Epithelial cell of prostate (primary cell): ENCODE measurements at places on chromosomes 6 and 20.

DNA sequence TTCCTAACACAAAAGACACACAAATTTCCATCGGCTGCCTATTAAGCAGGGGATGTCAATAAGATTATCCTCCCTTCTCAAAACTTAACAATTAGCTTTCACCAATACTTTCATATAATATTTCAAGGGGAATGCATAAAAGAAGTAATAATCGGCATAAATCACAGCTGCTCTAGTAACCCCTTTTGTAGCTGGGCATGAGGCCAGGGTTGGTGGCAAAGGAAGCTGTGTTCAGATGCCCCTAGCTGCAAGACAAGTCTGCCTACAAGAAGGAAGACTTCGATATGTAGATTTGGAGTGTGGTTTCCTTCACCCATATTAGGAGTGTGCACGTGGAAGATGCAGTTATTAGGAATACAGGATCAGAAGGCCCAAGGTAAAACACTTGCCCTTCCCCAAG is 156.9 kb upstream of the SSTR4 start:
- no peak for DNase-seq

DNA sequence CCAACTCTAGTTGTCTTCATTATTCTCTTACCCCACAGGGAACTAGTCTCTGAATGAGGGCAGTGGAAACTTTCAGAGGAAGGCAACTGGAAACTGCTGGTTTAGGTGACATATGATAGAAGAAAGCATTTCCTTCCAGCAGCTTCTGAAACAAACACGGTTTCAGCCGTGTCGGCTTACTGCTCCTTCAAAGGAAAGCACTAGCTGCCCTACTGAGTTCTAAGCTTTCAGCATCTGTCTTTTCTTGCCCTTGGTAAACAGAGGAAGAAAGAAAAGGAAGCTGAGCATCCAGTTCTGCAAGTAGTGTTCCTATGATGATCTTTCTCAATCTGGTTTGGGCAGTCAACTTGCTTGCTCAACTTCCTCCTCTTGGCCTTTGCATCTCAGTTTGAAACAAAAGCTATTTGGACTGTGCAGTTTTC is 117.5 kb upstream of the CEP85L start:
- DNase-seq = peak; percentile 64

DNA sequence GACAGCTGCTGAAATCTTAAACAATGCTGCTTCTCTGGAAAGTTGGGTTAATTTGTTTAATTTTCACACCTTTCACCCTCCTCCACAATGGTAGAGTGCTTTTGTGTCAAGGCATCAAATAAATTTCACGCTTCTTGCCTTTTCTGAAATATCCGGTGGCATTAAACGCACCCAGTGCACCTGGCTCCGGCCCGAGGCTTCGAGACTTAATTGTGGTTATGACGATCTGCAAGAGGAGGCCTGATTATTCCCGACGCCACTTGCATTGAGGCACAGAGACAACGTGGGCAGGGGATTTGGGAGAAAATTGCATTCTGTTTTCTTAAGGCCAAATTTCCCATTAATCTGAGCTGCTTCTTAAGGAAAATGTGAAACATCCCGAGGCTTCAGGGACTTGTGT is 152.2 kb downstream of the CDH4 start:
- no peak for DNase-seq

- no peak for DNase-seq
These were observed 328.5 kb downstream of the CDH26 start for GRCh38 chr20:60286764-60287163.

DNA sequence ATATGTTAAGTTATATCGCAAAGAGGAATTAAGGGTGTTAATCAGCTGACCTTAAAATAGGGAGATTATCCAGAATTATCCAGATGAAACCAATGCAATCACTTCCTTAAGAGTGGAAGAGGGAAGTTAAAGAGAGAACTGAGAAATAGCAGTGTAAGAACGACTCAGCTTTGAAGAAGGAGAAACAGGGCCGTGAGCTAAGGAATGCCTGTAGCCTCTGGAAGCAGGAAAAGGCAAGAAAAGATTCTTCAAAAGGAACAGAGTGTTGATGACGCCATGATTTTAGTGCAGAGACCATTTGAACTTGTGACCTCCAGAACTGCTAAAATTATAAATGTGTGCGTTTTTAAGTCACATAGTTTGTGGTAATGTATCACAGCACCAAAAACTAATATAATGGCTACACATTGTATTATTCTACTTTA is 32.7 kb downstream of the ILRUN start:
- no peak for DNase-seq

GRCh38 chr6:131683479-131683878 is 17.7 kb downstream of the OR2A4 start:
- no peak for DNase-seq

- DNase-seq = no peak
These were observed 16.8 kb downstream of the MRS2 start for GRCh38 chr6:24419526-24419925.

DNA sequence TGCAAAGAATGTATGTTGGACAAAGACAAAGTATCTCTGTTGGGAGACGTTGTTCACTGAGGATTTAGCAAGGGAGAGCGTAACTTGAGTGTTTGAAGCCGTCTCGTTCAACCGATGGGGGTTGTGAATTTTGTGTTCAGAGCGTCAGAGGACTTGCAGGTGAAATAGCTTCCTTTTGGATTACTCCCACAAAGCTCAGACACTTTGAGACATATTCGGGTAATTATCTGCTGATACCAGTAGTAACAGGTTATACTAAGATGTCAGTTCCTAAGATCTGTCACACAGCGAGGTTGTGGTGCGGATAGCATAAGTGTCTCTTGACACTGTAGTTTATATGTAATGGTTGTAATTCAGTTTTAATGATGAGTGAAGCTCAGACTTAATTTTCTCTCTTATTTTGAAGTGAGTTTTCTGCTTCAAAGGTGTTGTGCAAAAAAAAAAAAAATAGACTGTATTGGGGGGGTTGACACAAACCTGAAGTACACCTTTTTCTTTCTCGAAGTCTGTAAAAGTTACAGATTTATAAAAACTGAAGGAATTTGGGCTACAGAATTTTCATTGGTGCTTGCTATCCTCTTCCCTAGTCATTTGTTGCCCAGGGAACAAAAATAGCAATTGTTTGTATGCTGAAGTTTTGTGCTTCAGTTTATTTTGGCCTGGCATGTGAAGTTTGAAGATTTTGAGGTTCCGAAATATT is 1.7 kb downstream of the ASXL1 start:
- no peak for DNase-seq

DNA sequence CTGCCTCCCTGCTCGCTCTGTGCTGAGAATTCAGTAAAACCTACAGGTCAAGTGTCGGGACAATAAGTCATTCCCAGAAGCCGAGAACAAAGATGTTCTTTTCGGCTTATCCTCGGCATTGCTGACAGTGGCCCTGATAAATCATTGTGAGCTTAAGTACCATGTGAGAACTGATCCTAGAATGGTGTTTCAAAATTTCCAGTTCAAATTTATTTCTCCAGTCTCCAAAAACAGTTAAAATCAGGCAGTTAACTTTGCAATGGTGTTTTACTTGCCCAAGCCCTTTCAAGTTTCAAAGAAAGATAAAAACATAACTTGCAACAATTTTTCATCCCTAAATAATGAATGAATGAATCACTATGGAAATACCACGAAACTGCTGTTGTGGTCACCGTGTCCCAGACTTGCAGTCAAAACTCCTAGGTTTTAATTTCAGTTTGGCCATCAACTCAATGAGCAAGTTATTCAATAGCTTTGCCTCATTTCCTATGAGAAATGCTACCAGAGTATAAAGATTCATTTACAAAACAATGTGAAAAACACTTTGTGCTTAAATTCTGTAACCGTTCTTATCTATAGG is 4.3 kb downstream of the ATP5F1E start:
- DNase-seq = no peak

GRCh38 chr20:17836303-17836861 is 132.2 kb downstream of the SNX5 start:
- DNase-seq = no peak

DNA sequence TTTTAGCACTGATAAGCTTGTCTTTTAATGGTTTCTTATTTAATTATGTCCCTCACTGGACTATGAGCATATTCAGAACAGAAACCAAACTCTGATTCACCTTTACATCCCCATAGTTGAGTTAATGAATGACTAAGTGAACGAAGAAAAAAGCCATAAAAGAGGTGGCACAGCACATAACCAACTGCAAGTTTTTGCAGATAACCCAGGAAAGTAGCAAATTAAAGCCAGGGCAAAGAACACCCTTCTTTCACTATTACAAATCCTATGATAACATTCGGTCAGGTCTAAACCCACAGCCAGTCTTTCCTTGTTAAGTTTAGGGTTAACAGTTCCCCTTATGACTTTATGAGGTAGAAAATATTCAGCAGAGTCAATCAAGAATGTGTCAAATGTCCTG is 102.7 kb downstream of the RIN2 start:
- no peak for DNase-seq

- no peak for DNase-seq
These were observed 66.6 kb upstream of the ADGRF4 start for GRCh38 chr6:47631797-47632196.

DNA sequence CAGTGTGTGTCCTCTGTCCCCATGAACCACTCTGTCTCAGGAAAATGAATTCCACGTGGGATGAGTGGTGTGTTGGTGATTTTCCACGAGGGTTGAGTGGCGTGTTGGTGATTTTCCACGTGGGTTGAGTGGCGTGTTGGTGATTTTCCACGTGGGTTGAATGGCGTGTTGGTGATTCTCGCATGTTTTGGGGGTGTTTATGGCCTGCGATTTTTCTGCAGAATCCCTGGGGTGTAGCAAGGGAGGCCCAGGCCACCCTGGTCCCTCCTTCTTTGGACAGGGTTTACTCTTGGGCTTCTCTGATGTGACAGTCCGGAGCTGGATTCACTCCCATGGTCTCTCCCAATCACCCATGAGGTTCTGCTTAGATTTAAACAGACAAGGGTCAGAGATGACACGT is 90.6 kb upstream of the FRMD1 start:
- no peak for DNase-seq

GRCh38 chr20:57244221-57244585 is 22.2 kb downstream of the BMP7 start:
- no peak for DNase-seq

DNA sequence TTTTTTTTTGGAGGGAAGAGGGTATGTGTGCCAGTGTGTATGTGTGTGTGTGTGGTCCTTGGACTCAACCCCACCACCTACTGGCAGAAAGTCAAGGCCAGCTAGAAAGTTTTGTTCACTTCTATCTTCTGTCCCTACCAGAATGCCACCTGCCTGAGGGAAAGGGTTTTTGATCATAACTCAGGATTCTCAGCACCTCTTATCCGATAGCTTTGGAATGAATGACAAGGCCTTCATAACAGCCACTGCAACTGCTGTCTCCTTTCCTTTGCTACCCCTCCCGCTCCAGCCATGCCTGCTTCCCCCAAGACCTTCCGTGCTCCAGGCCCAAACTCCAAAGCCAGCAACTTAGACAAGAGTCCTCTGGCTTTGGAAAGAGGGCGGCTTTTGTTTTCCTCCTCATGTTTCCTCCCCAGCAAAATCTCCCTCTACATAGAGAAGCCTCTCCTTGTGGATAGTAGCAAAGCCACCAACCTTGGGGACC is 18.7 kb downstream of the BTN3A1 start:
- DNase-seq = no peak

DNA sequence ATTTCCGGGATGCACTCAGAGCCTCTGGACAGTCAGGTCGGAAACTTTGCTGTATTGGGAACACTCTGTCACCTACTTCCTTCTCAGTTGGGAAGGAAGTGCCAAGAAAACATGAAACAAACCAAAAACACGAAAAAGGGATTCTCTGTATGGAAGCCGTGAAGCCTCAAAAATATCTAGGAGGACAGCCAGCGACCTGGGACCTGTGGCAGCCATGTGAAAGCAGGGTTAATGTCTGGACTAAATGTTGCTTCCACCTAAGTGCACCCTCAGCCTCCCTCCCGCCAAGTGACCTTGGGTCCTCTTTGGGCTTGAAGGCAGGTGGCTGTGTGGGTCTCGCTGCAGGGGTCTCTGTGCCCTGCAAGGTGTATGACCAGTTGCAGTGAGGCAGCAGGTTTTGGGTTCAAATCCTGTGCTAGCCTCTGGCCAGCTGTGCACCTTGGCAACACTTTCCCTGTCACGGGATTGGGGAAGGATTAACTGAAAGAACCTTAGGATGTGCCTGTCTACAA is 851 bp downstream of the MAVS start:
- DNase-seq = no peak

DNA sequence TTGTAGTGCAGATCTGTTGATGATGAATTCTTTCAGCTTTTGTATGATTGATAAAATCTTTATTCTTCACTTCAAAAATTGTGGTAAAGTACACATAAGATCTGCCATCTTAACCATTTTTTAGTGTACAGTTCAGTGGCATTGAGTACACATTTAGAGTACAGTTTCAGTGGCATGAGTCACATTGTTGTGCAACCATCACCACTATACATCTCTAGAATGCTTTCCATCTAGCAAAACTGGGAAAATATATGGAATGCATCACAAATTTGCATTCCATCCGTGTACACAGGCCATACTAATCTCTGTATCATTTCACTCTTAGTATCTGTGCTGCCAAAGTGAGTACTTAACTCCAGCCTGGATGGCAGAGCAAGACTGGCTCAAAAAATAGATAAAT is 28.7 kb downstream of the SIRPD start:
- DNase-seq = no peak

DNA sequence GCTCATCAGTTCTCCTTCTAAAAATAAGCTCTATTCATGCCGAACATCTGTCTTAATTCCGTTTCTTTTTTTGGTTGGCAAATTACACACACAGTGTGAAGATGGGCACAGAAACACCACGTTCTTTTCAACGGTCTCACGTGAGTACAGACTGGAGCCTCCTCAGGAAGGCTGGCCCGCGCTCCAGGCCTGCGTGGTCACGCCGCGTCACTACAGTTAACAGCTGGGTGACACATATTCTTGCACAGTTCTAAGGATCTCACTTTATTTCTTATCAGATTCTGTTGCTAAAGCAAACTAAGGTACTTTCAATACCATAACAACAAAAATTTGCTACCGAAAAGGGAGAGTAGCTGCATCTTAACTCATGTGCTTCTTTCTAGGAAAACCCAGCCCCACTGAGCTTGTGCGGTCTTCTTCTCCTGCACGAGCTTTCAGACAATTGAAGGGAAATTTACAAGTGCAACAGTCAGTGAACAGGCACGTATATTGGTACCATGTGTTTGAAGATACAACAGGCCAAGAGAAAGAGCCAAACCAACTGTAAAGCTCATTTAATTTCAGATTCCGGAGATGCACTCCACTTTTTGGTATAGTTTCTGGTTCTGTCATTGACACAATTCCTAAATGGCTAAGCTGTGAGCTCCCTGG is 55.6 kb upstream of the MPC1 start:
- no peak for DNase-seq

DNA sequence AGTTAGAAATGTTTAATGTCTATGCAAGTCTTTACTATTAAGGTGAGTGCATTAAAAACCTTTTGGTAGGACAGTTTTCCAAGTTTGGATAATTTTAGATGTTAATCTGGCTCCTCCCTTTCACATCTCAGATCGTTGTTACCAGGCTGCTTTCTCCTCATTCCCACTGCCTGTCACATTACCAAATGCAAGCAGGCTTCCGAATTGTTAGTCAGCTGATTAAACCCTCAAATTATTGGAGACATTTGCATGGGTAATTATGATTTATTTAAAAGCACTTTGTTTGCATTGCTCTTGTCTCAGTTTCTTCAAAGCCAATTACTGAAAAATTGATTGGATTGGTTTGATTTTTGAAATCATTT is 816.5 kb downstream of the KIF16B start:
- no peak for DNase-seq
